Glomerular endothelial cell (primary cell): ENCODE measurements at places on chromosomes 2 and 18.

GRCh38 chr18:74446631-74447403 lies 10.3 kb downstream of the DIPK1C start:
- DNase-seq, result no peak

- no peak for DNase-seq
Measured at GRCh38 chr18:3649135-3649632, 199.2 kb downstream of the TGIF1 start.

DNA sequence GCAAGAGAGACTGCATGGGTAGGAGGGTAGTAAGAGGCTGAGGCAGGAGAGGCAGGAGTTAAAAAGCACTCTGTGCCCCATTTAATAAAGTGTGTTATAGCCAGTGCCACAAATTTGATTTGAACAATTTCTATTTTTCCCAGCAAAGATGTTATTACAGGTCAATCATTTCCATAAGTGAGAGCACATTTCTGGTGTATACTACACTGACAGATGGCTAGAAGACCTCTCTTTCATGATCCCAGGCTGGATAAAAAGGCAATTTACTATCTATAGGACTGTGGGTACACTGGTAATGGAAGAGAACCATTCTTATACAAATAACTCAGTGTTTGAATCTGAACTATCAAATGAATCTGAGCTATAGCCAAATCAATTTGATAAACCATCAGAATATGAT lies 176.2 kb downstream of the FSHR start:
- DNase-seq, result no peak

DNA sequence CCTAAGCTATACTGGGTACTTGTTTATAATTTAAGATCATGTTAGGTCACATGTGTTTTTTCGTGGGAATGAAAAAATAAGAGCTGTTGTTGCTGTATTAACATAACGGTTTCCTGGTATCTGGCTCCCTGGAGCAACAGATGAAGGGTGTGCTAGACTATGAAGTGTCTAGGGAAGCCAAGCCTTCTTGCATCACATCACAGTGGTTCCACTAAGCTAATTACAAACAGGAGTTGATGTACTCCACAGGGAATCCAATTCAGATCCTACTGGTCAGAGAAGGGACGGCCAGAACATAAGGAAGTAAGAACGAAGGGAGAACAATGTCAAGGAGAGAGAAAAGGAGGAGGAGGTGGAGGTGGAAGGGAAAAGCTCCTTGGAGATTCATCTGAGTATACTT lies 193.0 kb upstream of the CYP26B1 start:
- no peak for DNase-seq

DNA sequence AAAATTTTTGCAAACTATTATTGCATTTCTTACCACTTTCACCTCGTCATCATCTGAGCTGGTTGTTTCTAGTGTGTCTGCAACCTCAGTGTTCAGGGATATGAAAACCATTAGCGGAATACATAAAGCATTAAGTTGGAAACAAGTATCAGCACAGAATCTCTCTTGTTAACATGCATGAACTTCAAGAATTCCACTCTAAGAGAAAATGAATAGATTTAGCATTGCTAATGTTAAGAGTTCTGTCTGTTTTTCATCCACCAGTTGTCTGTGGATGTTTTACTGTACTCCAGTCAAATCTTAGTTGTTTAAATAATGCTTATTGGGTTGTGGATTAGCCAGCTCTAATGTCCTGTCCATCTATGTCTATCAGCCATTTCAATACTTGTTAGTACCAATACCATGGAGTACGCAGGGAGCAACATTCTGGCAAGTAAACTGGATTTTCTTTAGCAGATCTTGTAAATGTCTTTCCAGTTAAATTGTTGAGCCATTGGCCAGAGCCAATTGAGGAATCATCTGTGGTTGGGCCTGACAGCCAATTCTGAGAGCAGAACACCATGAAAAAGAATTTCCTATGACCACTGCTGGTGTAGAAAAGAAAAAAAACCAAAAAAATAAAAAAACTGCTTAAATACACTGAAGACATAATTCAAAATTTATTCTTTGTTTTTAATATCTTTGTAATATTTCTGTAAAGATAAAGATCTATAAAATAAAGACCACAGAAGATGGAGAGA lies 82.5 kb downstream of the SLC8A1 start:
- DNase-seq, result no peak

DNA sequence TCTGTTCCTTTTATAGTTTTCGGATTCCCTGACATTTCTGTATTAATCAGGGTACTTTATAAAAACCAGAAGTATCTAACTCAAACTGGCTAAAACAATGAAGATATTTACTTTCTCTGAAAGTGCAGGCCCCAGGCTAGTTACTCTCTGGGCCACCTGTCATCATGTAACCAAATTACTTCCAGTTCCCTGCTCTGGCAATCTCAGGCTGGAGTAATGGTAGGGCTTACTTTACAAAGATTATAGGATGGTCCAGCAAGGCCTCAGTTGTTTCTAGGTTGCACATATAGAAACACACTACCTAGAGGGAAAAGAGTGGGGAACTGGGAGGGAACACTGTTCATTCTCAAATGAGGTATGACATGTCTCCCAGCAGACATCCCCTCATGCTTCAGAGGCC lies 74.8 kb downstream of the CHST9 start:
- no peak for DNase-seq

GRCh38 chr18:60675801-60676200 lies 303.2 kb upstream of the MC4R start:
- DNase-seq, result no peak

GRCh38 chr2:3241971-3242746 lies 135.5 kb downstream of the EIPR1 start:
- no peak for DNase-seq

GRCh38 chr2:85584857-85585780 lies 888 bp downstream of the VAMP5 start:
- DNase-seq, result peak; percentile 70

GRCh38 chr2:148875387-148876051 lies 492 bp downstream of the KIF5C start:
- no peak for DNase-seq

- DNase-seq, result no peak
Measured at GRCh38 chr18:78993014-78993926, 13.7 kb downstream of the SALL3 start.

- DNase-seq, result no peak
Measured at GRCh38 chr2:234999740-235000425, 48.1 kb downstream of the SH3BP4 start.
